ENCODE measurements at places on chromosomes 12 and 14.

- DNase-seq, result no peak
Observed at GRCh38 chr14:59268858-59269257, 80.4 kb downstream of the DAAM1 start.

GRCh38 chr12:71010143-71010479 lies 89.6 kb upstream of the PTPRR start:
- no peak for DNase-seq

DNA sequence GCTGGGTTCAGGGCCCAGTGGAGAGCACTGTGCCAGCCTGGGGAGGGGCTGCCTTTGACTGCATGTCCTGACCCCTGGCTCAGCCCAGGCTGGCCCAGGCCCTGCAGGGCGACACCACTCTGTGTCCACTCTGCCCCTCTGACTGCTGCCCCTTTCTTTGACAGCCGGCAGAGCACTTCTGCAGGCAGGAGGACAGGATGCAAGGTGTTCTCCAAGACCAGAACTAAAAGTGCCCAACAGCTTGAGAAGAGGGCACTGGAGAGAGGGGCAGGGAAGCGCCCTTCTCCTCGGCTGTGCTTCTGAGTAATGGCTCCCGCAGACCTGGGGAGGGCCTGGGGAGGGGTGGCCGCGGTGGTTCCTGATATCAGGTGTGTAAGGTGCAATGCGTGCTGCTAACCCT lies 72.7 kb downstream of the WDR20 start:
- DNase-seq, result no peak

DNA sequence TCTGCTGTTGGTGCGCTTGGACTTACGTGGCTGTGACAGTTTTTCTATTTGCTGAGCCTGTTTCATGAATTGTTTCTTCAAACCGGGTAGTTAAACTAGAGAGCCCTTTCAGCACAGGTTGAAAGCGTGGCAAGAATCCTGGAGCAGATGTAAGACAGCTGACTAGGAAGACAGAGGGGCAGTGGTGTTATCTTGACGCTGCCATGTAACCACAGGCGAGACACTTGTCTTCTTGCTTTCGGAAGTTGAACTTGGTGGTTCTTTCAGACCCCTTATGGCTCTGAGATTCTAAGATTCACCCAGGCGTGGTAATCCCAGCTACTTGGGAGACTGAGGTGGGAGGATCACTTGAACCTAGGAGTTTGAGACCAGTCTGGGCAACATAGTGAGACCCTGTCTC lies 4.3 kb downstream of the EMP1 start:
- DNase-seq, result no peak

DNA sequence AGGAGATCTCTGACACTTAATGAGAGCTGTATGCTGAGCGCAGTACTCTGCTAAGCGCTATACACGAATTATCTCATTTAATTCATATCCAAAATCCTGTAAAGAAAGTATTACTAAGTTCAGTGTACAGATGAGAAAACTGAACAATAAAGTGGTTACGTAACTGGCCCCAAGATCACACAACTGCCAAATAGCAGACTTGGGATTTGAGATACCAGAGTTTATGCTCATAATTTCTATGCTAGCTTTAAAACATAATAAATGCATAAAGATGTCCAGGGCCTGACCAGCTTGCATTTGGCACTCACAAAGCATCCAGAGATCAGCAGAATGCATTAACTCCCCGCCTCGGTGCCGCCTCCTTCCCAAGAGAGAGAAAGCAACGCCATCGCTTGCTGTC lies 83.2 kb upstream of the PWP1 start:
- no peak for DNase-seq

- no peak for DNase-seq
Observed at GRCh38 chr14:70654632-70655031, 12.9 kb downstream of the TTC9 start.

DNA sequence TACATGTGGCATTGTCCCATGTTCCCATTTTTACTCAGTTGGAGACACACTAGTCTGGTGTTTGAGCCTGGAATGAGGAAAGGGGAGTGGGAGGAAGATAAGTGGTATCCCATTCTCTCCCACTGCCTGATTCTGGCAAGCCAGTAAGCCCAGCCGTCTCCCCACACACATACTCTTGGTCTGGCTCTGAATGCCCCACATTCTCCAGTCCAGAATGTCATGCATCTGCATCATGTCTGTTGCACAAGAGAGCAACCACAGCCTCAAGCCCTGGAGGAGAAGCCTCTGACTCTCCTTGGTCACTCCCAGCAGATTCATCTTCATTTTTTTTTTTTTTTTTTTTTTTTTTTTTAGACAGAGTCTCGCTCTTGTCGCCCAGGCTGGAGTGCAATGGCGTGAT lies 48.0 kb downstream of the DRAM1 start:
- no peak for DNase-seq

- no peak for DNase-seq
Observed at GRCh38 chr12:52531566-52532300, 11.5 kb upstream of the KRT5 start.

GRCh38 chr12:94209240-94209639 lies 60.9 kb downstream of the PLXNC1 start:
- no peak for DNase-seq

GRCh38 chr12:66195242-66195641 lies 6.2 kb downstream of the IRAK3 start:
- DNase-seq, result no peak

DNA sequence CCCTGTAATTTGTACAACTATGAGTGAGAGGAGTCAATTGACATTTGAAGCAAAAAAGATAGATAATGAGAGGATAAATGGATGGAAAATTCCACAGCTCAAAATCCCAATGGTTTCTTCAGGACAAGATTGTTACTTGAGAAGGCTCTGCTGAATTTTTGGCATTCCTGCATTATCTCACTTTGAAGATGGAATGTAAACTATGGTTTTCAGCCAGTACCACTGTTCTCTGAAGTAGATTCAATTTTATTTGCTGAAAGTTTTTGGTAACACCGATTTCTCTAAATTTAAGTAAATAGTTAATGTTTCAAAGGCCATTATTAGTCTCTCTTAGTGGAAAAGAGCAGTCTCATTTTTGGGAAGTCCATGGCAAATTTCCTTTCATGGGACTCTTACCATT lies 121.9 kb upstream of the SLC38A2 start:
- DNase-seq, result no peak

DNA sequence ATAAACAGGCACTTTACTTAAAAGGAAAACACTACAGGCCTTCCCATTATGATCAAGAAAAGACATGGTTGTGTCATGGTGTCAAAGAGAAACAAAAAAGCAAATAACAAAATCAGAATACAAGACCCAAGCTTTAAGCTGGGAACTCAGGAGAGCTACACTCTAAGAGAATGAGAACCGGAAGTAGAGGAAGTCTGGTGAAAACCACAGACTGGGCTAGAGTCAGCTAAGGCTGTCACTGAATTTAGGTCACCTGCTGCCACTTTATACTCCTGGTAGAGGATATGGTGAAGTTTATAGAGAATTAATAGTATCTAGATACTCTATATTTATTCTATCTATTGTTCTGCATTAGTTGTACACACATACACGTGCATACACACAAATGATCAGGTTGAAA lies 971.7 kb downstream of the FLRT2 start:
- DNase-seq, result no peak

DNA sequence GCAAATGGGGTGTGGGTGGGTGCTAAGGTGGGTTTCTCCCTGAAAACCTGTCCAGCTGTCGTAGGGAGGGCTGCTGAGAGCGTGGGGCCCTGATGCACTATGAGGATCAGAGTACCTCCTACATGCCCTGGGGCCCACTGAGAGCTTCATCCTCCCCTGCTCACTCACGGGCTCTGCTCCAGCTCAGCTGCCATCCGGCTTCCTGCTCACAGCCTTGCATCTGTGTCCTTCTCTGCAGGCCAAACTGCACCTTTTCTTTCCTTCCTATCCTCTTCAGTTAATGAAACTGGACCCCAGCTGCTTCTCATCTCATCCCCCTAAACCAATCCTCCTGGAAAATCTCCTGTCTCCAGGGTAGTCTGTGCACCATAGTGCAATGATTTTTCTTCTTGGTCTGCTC lies 22.2 kb upstream of the GPRC5D start:
- no peak for DNase-seq

- no peak for DNase-seq
Observed at GRCh38 chr12:84696908-84697540, 215.6 kb downstream of the SLC6A15 start.

GRCh38 chr12:93407054-93407962 lies 29.6 kb downstream of the NUDT4 start:
- no peak for DNase-seq

- DNase-seq, result no peak
Observed at GRCh38 chr12:8038659-8039114, 6.2 kb downstream of the FOXJ2 start.

GRCh38 chr12:119117936-119118335 lies 60.8 kb upstream of the HSPB8 start:
- DNase-seq, result no peak

GRCh38 chr12:100413001-100413400 lies 56.1 kb downstream of the SLC17A8 start:
- no peak for DNase-seq

- DNase-seq, result no peak
Observed at GRCh38 chr12:16281157-16281556, 3.7 kb upstream of the SLC15A5 start.

DNA sequence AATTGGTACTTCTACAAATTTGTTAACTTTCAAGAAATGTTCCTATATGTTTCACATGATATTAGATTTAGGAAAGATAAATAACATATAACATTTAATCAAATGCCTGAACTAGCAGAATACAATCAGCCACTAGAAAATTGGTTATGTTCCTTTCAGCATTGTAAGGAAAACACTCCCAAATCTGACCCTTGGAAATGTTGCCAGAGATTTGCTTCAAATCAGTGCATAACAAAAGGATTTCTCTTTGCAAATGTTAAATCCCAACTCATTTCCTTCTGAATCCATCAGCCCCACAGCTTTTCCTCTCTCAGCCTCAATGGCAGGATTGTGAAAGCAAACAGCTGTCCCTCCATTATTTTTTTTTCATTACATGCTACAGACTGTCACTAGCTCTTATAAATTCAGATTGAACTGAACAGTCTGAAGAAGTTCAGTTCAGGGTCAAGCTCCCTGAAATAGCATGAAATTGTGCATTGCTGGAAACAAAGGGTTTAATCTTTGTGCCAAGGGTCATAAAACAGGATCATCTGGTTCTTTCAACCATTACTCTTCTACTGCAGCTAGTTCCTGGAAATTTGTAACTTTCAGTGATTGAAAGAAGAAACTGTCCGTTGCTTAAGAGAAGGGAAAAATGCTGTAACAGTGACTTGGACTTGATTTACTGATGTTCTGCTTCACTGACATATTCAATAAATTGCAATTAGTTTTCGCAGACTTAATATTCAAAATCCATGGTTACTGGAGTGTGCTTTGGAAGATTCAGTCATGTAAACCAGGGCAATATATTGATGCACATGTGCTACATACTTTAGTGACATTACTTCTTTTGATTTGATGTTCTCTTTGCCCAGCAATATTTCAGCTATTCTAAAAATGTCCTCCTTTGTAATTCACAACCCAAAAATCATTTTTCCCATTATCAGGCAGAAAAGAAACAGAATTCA lies 246.4 kb downstream of the RPL10L start:
- DNase-seq, result no peak

DNA sequence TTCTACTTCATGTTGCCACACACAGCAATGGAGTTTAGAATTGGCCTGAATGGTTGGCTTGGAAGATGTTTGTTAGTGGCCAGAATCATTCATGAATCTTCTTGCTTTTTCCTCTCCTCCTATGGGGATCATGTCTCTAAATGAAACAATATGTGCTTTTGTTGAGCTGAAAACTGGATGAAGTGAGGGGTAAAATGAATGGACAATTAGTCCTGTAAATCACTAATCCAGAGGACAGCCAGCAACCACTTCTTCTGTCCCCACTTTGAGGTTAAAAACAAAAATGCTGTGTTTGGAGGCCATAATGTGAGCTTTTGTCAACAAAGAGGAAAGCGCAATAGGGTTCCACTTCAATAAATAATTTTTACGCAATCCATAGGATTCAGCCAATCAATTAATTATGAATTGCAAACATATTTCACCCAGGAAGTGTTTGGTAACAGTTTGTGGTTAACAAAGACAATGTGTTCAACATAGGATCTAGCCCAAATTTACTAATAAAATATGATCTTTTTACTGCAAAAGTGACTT lies 30.3 kb upstream of the AMIGO2 start:
- DNase-seq, result no peak

DNA sequence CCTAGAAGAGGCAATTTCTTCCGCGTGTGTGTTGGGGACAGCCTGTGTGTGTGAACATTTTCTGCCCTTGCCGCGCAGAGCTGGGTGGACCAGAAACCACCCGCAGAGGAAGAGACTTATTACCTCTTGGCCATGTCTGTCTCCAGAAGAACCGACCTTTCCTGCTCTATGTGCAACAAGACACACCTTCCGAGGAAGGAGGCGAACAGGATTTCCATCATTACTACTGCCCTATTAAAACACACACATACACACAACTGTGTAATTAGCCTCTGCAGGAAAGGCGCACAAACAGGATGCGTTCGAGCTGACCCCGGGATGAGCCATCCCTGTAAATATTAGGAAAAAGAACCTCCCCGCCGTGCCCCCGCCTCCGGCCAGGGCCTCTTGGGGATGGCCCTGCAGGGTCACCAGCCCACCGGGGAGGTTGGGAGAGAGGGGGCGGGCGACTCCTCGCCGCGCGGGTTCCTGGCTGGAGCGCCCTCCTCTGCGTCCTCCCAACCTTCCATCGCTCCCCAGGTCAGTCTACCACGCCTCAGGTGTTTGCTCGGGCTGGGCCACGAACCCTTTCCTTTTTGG lies 484 bp upstream of the PRKCH start:
- no peak for DNase-seq

DNA sequence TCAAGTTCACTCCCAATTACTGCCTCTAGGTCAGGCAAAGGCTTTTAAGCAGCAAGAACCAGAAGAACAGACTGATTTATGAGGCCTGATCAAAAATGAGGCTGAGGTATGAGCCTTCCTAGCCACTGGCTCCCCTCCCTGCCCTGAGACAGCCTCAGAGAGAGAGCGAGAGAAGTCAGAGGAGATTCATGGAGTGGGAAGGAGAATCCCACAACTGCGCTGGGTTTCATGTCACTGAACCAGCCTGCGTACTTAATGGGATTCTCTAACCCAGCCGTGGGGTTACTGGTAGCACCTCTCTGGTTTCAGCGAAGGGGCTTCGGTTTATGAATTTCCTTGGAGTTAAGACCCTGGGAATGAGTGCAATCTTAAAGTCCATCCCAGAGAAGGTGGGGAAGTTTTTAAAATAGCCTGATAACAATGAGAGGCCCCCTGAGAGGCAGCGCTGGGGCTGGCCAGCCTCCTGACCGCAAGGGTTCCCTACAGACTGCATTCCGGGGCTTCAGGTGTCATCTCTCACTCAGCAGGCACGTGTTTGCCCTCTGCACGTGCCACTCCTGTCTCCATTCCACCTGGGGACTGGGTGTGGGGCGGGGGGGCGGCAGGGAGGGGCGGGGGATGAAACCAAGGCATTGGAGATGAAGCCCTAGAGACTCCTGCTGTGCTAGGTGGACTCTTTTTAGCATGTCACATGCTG lies 6.1 kb upstream of the GPRC5A start:
- no peak for DNase-seq

All from activated CD4-positive, alpha-beta T cell treated with anti-CD3 and anti-CD28 coated beads, Interleukin-2, amount 50 U/mL, for 24 hours (primary cell).